ENCODE measurements at places on chromosomes 6 and 20.
A peak's percentile ranks its signal among the peaks of the same experiment; 100 is the strongest.

DNA sequence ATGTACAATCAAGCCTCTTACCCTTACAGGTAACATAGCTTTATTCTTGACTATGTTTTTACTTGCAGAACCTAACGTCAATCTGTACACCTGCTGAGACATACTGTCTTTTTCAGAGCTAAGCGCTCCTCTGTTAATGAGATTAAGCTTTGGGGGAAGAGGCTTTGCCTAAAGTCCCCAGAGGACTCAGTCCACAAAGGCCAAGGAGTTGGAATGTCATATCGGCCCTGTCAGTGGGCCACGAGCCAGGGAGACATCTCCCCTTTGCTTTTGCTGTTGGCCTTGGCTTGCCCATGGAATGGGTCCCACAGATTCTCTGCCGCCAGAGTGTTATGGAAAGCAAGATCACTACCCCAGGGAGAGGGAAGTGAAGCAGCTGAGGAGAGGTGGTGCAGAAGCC lies 64.1 kb upstream of the SOX4 start:
- no peak for DNase-seq

- DNase-seq, result no peak
Observed at GRCh38 chr6:95142661-95143335, 434.5 kb upstream of the MANEA start.

DNA sequence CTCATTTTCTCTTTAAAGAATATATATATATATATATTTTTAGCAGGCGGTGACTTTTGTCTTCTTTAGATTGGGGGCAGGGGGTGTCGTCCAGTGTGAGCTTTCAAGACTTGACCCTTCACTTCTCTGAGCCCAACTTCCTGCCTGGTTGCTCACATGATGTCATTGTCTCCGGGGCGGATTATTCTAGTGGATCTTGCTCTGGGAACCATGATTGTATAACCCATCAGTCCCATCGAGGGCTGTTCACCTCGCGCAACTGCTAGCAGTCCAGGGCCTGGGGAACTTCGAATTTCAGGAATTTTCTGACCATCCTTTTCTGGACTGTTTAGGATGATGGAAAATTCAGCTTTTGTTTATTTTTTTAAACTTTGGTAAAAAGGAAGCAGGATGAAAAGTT lies 1.0 kb downstream of the IGF2R start:
- no peak for DNase-seq

GRCh38 chr6:159151266-159151855 lies 17.8 kb upstream of the FNDC1 start:
- peak; percentile 53 for DNase-seq

GRCh38 chr6:27031302-27031701 lies 216.2 kb upstream of the PRSS16 start:
- DNase-seq, result no peak

GRCh38 chr20:58880994-58881752 lies 28.7 kb downstream of the GNAS start:
- DNase-seq, result no peak

GRCh38 chr6:27332692-27333641 lies 20.9 kb upstream of the POM121L2 start:
- DNase-seq, result peak; percentile 24

- no peak for DNase-seq
Observed at GRCh38 chr6:156884306-156884705, 107.1 kb downstream of the ARID1B start.

DNA sequence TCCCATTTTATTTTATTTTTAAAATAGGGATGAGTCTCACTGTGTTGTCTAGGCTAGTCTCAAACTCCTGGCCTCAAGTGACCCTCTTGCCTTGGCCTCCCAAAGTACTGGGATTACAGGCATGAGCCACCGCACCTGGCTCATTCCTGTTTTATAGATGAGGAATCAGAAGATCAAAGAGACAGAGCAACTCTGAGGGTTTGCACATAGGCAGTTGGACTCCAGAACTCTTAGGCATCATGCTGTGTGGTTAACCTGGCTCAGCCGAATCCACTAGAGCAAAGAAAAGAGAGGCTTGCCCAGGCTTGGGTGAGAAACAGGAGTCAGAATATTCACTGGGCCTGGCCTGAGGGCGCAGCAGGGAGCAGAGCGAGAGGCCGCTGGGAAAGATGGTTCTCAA lies 9.4 kb downstream of the MYH7B start:
- no peak for DNase-seq

DNA sequence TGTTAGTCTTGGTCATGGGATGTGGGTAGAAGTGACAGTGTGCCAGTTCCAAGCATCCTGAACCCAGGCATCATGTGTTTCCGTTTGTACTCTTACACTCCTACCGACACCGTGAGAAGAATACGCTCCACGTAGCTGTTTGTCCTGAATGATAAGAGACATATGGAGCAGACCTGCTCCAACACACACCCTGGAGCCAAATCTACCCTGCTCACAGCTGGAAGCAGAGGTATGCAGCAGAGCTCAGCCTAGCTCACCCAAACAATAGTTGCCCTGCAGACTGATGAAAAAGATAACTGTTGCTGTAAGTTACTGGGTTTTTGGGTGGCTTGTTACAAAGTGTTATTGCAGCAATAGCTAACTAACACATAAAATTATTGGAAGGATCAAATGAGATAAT lies 14.3 kb upstream of the PDSS2 start:
- DNase-seq, result no peak

DNA sequence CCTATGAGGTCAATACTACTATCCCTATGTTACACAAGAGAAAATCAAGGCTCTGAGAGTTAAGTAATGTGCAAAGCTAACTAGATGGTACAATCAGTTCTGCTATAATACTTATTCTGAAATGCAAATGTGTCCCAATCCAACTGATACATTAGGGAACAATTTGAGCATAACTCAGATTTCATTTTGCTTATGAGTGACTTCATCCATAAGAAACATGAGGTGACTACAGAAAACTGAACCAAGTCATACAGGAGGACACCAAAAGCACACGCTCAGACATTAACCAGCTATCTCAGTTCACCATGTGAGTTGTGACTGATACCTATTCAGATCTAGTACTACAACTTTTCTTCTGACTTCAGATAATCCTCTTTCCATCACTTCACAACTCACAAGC lies 179.9 kb upstream of the RUNX2 start:
- no peak for DNase-seq

GRCh38 chr20:64101731-64102621 lies 5.4 kb downstream of the NPBWR2 start:
- no peak for DNase-seq

- DNase-seq, result no peak
Observed at GRCh38 chr20:22348010-22348409, 236.4 kb downstream of the FOXA2 start.

DNA sequence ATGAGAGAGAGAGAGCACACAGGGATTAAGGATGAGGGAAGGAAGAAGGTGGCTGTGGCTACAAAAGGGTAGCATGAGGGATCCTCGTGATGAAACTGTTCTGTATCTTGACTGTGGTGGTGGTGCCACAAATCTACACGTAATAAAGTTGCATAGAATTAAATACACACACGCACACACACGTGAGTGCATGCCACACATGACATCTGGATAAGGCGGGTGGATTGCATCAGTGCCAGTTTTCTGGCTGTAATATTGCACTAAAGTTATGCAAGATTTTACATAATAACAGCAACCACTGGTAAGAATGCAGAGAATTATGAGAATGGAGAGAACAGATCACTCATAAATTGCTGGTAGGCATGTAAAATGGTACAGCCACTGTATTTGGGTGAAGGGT lies 16.9 kb upstream of the STK35 start:
- no peak for DNase-seq

- no peak for DNase-seq
Observed at GRCh38 chr6:4664117-4664626, 112.0 kb upstream of the CDYL start.

GRCh38 chr6:133871131-133871530 lies 17.8 kb upstream of the TCF21 start:
- DNase-seq, result no peak

GRCh38 chr6:154280521-154280920 lies 76.1 kb downstream of the IPCEF1 start:
- DNase-seq, result no peak

DNA sequence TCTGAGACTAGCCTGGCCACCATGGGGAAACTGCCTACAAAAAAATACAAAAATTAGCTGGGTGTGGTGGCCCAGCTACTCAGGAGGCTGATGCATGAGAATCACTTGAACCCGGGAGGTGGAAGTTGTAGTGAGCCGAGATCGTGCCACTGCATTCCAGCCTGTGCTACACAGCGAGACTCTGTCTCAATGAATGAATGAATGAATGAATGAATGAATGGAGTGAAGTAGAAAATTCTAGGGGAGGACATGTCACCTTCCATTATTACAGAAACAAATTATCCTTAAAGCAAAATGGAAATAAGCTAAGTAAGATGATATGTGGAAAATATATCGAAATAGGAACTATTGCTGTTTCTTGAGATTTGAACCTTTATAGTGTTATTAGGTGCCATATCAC lies 2.9 kb upstream of the PNISR start:
- DNase-seq, result no peak

- DNase-seq, result no peak
Observed at GRCh38 chr6:89487864-89488263, 54.9 kb downstream of the ANKRD6 start.

GRCh38 chr20:23065266-23066201 lies 16.1 kb upstream of the THBD start:
- no peak for DNase-seq

GRCh38 chr20:34553366-34553867 lies 5.1 kb upstream of the MAP1LC3A start:
- DNase-seq, result no peak

GRCh38 chr20:41379551-41379950 lies 12.9 kb upstream of the EMILIN3 start:
- DNase-seq, result no peak

GRCh38 chr20:6348908-6349307 lies 226.1 kb upstream of the FERMT1 start:
- DNase-seq, result no peak

- no peak for DNase-seq
Observed at GRCh38 chr6:145063091-145063490, 672.2 kb downstream of the EPM2A start.

GRCh38 chr6:33587529-33587928 lies 7.5 kb upstream of the BAK1 start:
- no peak for DNase-seq

DNA sequence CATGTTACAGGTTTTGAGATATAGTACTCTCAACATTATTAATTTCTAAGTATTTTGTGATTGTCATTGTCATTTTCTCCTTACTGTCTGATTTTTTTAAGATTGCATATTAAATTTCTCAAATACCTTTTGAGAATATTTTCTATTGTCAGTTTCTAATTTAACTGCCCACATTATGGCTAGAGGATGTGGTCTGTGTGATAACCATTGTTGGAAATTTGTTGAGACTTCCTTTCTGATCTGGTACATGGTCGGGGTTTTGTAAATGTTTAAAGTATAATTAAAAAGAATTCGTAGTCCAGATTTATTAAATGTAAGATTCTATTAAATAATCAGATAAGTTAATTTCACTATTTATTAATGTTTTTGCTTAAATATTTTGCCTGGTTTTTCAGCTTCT lies 60.1 kb downstream of the SLX4IP start:
- DNase-seq, result no peak

DNA sequence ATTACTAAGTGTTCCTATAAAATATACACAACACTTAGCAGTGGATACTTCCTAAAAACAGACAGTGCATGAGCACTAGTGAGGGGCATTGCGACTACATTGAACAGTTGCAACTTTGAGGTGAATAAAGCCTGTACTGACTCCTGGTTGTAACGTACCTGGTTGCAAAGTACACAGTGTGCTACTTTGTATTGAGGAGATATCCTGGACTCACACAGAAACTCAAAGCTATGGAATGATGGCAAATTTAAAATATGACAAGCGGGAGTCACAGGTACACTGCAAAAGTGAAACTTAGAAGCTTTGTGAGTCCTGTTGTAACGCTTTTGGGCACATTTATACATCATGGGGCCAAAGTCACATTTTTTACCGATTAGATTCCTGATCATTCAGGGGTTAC lies 55.6 kb upstream of the HLA-A start:
- no peak for DNase-seq

- DNase-seq, result peak; percentile 75
Observed at GRCh38 chr20:63495741-63496595, 2.9 kb downstream of the EEF1A2 start.

DNA sequence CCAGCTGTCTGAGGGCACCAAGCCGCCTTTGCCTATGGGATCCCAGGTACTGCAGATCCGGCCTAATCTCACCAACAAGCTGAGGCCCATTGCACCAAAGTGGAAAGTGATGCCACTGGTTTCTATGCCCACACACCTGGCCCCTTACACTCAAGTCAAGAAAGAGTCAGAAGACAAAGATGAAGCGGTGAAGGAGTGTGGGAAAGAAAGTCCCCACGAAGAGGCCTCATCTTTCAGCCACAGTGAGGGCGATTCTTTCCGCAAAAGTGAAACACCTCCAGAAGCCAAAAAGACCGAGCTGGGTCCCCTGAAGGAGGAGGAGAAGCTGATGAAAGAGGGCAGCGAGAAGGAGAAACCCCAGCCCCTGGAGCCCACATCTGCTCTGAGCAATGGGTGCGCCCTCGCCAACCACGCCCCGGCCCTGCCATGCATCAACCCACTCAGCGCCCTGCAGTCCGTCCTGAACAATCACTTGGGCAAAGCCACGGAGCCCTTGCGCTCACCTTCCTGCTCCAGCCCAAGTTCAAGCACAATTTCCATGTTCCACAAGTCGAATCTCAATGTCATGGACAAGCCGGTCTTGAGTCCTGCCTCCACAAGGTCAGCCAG lies 283.0 kb downstream of the TSHZ2 start:
- DNase-seq, result no peak

DNA sequence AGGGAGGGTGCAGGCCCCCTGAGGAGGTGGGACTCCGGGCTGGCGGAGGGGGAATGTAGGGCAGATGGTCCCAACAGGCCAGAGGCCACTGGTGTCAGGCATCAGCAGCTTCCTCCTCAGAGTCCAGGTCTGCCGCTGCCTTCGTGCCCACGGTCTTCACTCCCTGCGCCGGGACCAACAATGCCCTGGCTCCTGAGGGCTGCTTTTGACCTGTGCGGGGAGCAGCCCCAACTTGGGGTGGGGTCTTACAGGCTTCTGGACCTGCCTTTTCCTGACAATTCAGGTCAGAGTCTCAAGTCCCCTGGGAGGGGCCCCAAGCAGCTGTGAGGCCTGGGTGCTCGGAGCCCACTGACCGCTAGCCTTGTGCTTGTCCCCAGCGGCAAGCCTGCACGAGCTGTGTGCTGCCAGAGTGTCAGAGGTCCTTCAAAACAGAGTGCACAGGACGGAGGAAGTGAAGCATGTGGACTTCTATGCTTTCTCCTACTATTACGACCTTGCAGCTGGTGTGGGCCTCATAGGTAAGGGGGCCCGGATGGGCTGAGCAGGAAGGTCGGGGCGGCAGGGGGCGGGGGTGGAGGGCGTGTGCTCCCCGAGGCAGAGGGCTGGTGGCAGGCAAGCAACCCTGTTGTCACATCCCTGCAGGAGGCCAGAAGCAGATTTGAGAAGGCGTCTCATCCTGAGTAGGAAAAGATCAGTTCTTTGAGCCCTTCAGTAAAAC lies 25.3 kb upstream of the PYGB start:
- DNase-seq, result no peak

- no peak for DNase-seq
Observed at GRCh38 chr6:45736134-45736533, 279.5 kb downstream of the CLIC5 start.
